ENCODE measurements at places on chromosomes 3 and 15. TPM values are rescaled to one million over a fixed set of nuclear protein-coding genes. Genes with fewer than 3 reads are reported as not detected.

DNA sequence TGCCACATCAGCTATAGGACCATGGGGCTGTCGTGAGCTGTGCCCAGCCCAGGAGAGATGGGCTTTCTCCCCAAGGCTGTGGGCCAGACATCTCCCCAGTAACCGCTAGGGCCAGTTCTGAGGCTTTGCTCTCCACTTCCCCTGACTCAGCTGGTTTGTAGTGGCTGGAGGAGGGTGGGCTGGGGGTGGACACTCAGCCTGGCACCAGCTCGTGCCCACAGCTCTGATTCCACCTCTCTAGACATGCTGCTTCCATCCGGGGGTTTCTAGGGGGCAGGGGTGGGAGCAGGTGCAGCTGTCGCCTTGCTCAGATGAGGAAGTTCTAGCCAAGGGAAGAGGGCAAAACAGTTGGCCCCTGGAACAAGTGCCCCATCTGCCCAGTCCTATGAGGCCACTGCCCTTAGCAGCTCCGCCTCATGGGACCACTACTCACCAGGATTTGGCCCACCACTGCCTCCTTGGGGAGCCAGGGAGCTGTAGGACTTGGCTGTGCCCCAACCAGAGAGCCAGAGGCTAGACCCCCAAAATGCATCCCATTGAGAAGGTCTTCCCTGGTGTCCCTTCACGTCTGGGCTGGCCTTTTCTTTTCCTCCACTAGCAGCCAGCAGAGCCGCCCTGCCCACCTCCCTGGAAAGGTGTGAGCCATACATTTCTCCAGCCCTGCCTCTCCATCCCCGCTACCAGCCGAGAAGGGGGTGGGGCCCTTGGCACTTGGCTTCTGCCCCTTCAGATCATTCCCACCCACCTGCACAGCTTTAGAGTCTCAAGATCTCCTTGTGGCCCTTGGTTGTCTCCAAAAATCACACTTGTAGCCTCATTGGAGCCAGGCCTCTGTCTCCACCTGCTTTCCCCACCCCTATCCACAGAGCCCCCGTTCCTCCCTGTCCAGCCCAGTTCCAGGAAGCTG, 9.9 kb downstream of the GLYCTK start:
- H3K4me3 ChIP-seq, result no peak overlapping the region
- peaks cover 27% of the 10 kb centered on the region for H3K36me3 ChIP-seq
- peaks cover 18% of the 10 kb centered on the region for H3K4me1 ChIP-seq
- DNase-seq, result no peak
- H3K27me3 ChIP-seq, result no peaks in the 10 kb centered on the region
- H3K27ac ChIP-seq, result no peak overlapping the region

DNA sequence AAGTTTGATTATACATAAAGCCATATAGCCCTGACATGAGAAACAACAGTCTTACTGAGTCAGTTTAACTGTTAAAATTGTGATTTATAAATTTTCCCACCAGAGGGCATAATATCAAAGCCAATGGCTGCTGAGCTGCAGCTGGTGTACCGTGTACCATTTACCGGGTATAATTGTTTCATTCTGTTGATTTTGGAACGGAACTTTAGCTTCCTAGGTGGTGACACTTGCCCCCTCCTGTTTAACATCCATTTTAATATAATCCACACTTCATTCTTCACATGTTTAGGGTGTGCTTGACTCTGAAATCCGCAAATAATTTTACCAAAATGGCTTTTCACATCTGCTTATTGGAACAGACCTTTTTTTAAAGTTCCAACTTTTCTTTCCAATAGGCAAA, 72.8 kb downstream of the SLC9A9 start:
- no peaks in the 10 kb centered on the region for H3K36me3 ChIP-seq
- no peak overlapping the region for H3K27ac ChIP-seq
- H3K4me1 ChIP-seq, result peaks cover 3% of the 10 kb centered on the region
- H3K4me3 ChIP-seq, result no peak overlapping the region
- DNase-seq, result no peak
- no peaks in the 10 kb centered on the region for H3K27me3 ChIP-seq

- no peaks in the 10 kb centered on the region for H3K36me3 ChIP-seq
- no peak overlapping the region for H3K27ac ChIP-seq
- no peak for DNase-seq
- no peaks in the 10 kb centered on the region for H3K4me1 ChIP-seq
- no peaks in the 10 kb centered on the region for H3K27me3 ChIP-seq
- no peak overlapping the region for H3K4me3 ChIP-seq
Measured at GRCh38 chr3:61807865-61808276, 246.5 kb downstream of the PTPRG start.

GRCh38 chr3:186264608-186265400, 97.2 kb downstream of the DGKG start:
- H3K27me3 ChIP-seq, result no peaks in the 10 kb centered on the region
- DNase-seq, result no peak
- H3K4me1 ChIP-seq, result peaks cover 5% of the 10 kb centered on the region
- no peak overlapping the region for H3K4me3 ChIP-seq

GRCh38 chr3:36444909-36445308, 64.6 kb downstream of the STAC start:
- H3K36me3 ChIP-seq, result no peaks in the 10 kb centered on the region
- DNase-seq, result no peak
- no peaks in the 10 kb centered on the region for H3K4me1 ChIP-seq
- no peak overlapping the region for H3K27ac ChIP-seq

GRCh38 chr15:87123676-87124382, 1044.2 kb downstream of the AGBL1 start:
- H3K36me3 ChIP-seq, result no peaks in the 10 kb centered on the region
- DNase-seq, result no peak
- no peak overlapping the region for H3K4me3 ChIP-seq
- no peaks in the 10 kb centered on the region for H3K4me1 ChIP-seq
- no peaks in the 10 kb centered on the region for H3K27me3 ChIP-seq

GRCh38 chr3:112319516-112320276, 13.3 kb upstream of the CD200 start:
- H3K27me3 ChIP-seq, result no peaks in the 10 kb centered on the region

DNA sequence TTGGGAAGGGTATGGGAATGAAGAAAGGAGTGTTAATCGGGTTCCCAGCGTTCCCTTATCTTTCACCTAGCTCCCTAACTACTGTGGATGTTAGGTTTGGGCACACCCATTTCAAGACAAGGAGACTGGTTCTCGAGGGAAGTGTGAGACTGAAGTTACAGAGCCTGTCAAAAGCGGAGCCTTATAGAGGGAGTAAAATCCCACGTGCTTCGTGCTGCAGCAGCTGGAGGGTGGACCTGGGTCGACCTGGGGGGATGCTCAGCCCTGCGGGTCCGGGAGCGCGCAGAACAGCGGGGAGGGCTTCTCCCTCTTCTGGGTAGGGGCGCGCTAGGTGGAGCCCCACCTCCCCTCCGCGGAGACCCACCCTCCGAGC, 314 bp upstream of the TMED3 start:
- peak overlapping the region; percentile 84 for H3K4me3 ChIP-seq
- H3K27ac ChIP-seq, result peak overlapping the region; percentile 68
- peaks cover 6% of the 10 kb centered on the region for H3K27me3 ChIP-seq
- H3K4me1 ChIP-seq, result peaks cover 29% of the 10 kb centered on the region
- no peak for DNase-seq

DNA sequence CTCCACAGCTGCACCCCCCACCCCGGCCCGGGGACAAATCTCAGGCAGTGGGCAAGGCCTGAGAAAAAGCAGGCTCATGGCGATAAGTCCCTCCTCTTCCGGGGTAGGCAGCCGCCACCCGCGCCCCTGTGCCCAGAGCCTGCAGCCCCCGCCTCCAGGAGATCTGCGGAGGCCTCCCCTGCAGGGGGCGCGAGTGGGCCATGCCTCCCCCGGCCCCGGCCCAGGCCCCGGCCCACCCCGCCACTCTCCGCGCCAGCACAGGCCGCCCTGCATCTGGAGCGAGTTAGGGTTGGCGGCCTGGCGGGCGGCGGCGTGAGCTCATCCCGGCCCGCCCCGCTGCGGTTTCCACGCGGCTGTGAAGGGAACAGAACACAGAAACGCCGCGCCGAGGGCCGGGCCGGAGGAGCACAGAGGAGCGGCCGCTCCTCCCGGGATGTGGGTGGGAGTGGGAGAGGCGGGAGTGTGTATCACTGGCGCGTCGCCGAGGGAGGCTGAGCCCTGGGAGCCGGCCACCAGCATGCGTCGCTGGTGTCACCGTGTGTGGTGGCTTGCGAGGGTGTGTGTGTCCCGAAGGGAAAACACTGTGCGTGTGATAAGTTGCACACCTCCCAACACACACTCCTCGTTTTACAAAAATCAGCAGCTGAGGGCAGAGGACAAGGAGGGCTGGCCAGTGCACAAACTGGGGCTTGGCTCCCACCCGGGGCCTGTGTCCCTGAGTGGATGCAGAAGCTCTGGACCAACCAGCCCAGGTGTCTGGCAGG, 17.2 kb downstream of the MYL3 start:
- H3K27me3 ChIP-seq, result no peaks in the 10 kb centered on the region
- peak; percentile 82 for DNase-seq
- H3K4me1 ChIP-seq, result peaks cover 6% of the 10 kb centered on the region
- H3K36me3 ChIP-seq, result peaks cover 8% of the 10 kb centered on the region
- H3K4me3 ChIP-seq, result peak overlapping the region; percentile 87

DNA sequence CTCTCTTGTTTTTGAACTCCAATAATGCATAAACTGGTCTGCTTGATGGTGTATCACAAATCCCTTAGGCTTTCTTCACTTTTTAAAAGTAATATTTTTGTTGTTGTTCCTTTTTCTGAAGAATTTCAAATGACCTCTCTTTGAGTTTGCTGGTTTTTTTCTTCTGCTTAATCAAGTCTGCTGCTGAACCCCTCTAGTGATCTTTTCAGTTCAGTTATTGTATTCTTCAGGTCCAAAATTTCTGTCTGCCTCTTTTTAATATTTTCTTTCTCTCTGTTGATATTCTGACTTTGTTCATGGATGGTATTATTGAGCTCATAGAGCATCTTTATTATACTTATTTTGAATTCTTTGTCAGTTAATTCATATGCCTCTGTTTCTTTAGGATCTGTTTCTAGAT, 21.8 kb upstream of the CEP152 start:
- no peaks in the 10 kb centered on the region for H3K36me3 ChIP-seq
- peaks cover 22% of the 10 kb centered on the region for H3K27me3 ChIP-seq
- no peak overlapping the region for H3K4me3 ChIP-seq
- no peak for DNase-seq
- no peaks in the 10 kb centered on the region for H3K4me1 ChIP-seq

DNA sequence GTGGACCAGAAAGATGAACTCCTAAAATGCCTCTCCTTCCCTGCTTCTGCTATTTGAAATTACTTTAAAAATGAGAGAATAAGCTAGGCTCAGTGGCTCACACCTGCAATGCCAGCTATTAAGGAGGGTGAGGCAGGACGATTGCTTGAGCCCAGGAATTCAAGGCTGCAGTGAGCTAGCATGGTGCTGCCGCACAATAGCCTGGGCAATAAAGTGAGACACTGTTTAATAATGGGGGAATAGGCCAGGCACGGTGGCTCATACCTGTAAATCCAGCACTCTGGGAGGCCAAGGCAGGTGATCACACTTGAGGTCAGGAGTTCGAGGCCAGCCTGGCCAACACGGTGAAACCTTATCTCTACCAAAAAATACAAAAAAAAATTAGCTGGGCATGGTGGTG, 271.1 kb downstream of the FOXP1 start:
- H3K4me1 ChIP-seq, result peaks cover 66% of the 10 kb centered on the region
- peak overlapping the region; percentile 54 for H3K27ac ChIP-seq
- H3K27me3 ChIP-seq, result no peaks in the 10 kb centered on the region
- DNase-seq, result no peak

GRCh38 chr3:139204728-139205127, 139.1 kb upstream of the MRPS22 start:
- H3K4me1 ChIP-seq, result no peaks in the 10 kb centered on the region
- no peaks in the 10 kb centered on the region for H3K36me3 ChIP-seq
- H3K27ac ChIP-seq, result no peak overlapping the region
- H3K4me3 ChIP-seq, result no peak overlapping the region

DNA sequence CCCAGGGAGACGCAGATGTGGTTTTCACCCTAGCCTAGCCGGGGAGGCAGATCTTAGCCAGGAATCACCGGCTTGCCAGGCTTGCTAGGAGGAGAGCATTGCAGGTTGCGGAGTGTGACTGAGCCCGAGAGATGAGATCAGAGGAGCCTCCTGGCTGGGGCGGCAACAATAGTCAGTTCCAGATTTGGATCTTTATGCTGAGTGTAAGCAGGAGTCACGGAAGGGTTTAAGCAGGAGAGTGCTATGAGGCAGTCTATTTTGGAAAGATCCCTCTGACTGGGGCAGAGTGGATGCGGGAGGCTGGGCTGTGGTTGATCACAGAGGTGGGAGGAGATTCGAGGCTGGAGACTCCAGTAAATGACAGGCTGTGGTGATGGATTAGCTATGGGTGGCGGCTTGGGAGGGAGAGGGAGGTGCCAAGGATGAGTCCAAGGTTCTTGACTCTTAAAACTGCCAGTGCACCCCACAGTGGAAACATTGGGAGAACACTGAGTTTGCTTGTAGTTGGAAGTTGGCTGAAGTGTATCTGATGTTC, 10.4 kb upstream of the BAHD1 start:
- H3K4me1 ChIP-seq, result peaks cover 1% of the 10 kb centered on the region
- H3K27me3 ChIP-seq, result peaks cover 1% of the 10 kb centered on the region
- H3K27ac ChIP-seq, result no peak overlapping the region
- H3K36me3 ChIP-seq, result peaks cover 5% of the 10 kb centered on the region
- H3K4me3 ChIP-seq, result no peak overlapping the region
- no peak for DNase-seq

- peaks cover 8% of the 10 kb centered on the region for H3K4me1 ChIP-seq
- H3K27ac ChIP-seq, result no peak overlapping the region
- no peaks in the 10 kb centered on the region for H3K36me3 ChIP-seq
- DNase-seq, result no peak
Measured at GRCh38 chr3:143902210-143902609, 53.9 kb upstream of the SLC9A9 start.

DNA sequence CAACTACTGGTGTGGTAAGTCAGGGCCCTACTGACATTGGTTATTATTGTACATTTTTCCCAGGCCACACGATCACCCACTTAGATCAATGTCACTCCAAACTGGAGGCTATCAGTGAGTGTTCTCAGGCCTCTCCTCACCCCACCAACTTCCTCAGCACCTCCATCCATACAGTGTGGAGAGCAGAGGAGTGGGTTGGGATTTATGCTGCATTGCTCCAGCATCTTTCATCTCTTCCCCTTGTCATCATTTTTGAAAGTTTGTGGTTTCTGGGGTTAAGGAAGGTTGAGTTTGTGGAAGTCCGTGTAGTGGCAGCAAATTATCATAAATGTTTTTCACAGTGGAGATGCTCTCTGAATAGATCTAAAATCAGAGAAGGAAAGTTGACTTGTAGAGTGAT, 60.2 kb downstream of the TLNRD1 start:
- no peak overlapping the region for H3K27ac ChIP-seq
- DNase-seq, result no peak
- no peak overlapping the region for H3K4me3 ChIP-seq
- peaks cover 3% of the 10 kb centered on the region for H3K27me3 ChIP-seq

- peaks cover 1% of the 10 kb centered on the region for H3K36me3 ChIP-seq
- peaks cover 34% of the 10 kb centered on the region for H3K4me1 ChIP-seq
- no peak overlapping the region for H3K4me3 ChIP-seq
- H3K27ac ChIP-seq, result peak overlapping the region; percentile 69
- no peak for DNase-seq
- H3K27me3 ChIP-seq, result no peaks in the 10 kb centered on the region
Measured at GRCh38 chr3:198071602-198072287, 111.7 kb downstream of the LMLN start.

- peaks cover 5% of the 10 kb centered on the region for H3K36me3 ChIP-seq
- peak overlapping the region; percentile 36 for H3K4me3 ChIP-seq
- peaks cover 33% of the 10 kb centered on the region for H3K4me1 ChIP-seq
- H3K27ac ChIP-seq, result peak overlapping the region; percentile 67
- H3K27me3 ChIP-seq, result no peaks in the 10 kb centered on the region
Measured at GRCh38 chr3:184005941-184006507, 11.7 kb downstream of the ABCC5 start.

The AQR gene
- total RNA-seq, result 48.6 TPM

The FGF7 gene
- total RNA-seq, result not detected

The LMCD1 gene
- total RNA-seq, result 6.0 TPM

The C2CD4A gene
- total RNA-seq, result not detected

The PIERCE2 gene
- total RNA-seq, result 0.55 TPM

The MELTF gene
- total RNA-seq, result 61.5 TPM

The CILP gene
- 0.18 TPM for total RNA-seq

The RTP3 gene
- total RNA-seq, result not detected

The STAC gene
- 0.09 TPM for total RNA-seq

The MYO5C gene
- total RNA-seq, result 2.4 TPM

The POMGNT2 gene
- total RNA-seq, result 2.6 TPM

The BCL2A1 gene
- total RNA-seq, result 189 TPM
